ENCODE measurements at places on chromosomes 11 and 22.

GRCh38 chr22:45638834-45639746 is 32.5 kb upstream of the ATXN10 start:
- no peak for DNase-seq

DNA sequence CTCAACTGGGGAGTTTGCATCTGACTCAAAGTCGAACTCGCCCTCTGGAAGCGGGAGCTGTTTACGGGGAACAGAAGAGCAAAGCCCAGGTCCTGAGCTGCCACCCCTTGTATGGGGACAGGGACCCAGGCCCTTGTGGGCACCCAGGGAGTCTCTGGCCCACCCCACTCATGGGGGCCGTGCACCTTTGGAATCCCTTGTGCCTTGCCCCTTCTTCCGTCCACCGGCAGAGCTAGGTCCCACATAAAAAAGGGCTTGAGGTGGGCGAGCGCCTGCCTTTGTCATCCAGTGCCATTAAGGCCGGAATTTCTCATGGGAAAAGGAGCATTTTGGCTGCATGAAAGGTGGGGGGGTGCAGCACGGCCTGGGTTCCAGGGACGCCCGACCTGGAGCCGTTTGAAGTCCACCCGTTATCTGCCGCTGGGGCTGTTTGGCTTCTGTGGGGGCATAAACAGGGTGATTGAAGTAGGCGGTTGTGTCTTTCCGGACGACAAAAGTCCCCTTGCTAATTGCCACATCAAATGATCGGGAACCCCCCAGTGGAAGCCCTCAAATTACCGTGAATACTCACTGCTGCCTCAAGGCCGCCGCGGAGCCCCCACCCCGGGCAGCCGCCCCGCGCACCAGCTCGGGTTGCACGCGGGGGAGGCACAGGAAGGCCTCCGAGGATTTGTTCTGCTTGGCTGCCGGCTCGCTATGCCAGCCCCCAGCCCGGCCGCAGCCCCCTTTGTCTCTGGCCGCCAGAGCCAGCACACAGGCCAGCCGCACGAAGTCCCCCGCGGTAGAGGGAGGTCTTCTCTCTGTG is 49.0 kb upstream of the FGF3 start:
- DNase-seq: no peak

- no peak for DNase-seq
Measured at GRCh38 chr11:2742201-2742600, 42.4 kb upstream of the KCNQ1OT1 start.

- no peak for DNase-seq
Measured at GRCh38 chr11:69034123-69034867, 14.4 kb upstream of the TPCN2 start.

Data from fibroblast of skin of right quadriceps (primary cell).